ENCODE measurements at places on chromosomes 5 and 9.

DNA sequence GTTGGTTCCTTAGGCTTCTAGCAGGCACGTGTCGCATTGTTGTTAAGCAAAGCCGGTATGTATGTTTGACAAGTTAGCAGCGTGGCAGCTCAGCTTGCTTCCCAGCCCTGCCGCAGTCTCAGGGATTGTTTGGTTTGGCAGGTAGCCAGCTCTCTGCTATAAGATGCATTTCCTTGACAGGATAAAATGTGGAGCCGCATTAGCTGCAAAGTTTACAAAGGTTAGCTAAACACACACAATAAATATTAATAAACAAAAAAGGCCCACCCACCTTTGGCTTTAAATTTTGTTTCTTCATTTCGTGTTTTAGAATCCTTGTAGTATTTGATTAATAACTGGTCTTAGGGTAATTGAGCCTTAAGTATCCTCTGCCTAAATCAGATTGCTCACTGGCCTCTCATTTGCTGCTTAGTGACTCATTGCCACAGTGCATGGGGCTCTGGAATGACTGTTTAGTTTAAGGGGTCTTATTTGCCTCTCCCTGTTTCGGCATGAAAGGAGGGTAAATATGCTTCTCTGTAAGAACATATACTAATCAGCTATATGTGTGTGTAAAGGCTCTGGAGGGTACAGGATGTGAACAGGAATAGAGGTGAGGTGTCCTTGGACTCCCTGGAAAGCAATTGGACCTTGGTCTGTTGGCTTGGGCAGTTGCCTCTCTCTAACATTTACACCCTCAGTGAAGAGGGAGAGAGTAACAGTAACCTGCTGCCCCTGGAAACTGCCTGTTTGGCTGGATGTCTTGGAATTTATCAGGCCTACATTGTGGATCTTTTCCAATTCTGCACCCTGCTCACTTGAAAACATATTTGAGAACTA is 122.0 kb downstream of the GDNF start:
- no peak for DNase-seq

GRCh38 chr5:60636001-60636400 is 64.0 kb downstream of the DEPDC1B start:
- DNase-seq: no peak

GRCh38 chr5:5421149-5421960 is 1.1 kb upstream of the ICE1 start:
- DNase-seq: no peak

DNA sequence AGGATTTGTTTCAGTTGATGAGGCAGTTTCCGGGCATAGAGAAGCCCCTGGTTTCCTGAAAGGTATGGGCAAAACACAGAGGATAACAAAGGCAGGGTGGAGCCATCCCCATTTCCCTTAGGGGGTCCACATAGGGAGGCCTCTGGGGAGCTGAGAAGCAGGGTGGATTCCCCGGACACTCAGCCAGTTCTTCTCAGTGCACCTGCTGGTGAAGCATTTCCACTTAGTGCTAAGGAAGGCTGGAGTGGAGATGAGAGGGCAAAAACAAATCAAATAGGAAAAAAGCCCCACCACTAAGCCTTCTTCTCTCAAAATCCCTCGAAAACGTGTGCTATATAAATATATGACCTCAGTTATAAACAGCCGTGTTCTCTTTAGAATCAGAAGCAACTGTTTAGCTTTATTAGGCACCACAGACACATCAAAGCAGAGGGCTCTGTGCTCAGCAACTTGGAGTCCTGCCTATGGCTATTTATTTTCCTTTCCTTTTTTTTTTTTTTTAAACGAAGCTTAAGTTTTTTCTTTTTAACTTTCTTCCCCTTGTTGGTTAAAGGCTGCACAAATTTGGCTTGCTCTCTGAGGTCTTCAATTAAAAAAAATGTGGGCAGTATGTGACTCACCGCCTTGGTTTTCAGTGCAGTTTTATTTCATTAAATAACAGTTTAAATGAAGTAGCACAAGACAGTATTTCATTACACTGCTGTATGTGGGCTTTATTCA is 67.7 kb downstream of the PRDM6 start:
- no peak for DNase-seq

GRCh38 chr5:58454025-58454424 is 5.9 kb downstream of the PLK2 start:
- DNase-seq: no peak

DNA sequence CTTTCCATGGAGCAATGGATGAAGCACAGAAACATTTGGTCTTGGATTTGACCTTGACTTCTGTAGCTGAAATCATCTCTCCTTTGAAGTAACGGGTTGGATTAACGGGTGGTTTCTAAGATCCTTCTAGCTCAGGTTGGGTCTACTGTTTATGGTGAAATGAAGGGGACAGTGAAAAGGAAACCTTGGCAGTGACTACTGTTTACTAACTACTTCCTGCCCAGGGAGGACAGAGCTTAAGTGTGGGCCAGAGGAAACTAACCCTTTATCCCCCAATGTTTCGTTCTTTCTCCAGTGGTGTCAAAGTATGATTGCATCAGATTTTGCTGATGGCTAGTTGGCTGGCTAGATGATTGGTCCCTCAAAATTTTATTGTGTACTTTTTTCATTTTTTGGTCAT is 22.2 kb downstream of the SKP2 start:
- no peak for DNase-seq

DNA sequence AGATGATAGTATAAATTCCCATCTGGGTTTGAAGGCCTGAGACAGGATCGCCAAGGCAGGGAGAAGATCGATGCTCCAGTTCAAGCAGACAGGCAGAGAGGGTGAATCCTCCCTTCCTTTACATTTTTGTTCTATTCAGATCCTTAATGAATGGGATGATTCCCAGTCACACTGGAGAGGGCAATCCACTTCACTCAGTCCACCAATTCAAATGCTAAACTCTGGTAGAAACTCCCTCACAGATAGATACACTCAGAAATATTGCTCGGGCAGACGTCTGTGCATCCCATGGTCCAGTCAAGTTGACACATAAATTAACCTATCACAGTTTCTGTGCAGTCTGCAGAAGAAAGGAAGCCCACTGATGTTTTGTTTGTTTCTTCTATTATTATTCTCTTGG is 193.1 kb upstream of the ZNF462 start:
- DNase-seq: no peak

DNA sequence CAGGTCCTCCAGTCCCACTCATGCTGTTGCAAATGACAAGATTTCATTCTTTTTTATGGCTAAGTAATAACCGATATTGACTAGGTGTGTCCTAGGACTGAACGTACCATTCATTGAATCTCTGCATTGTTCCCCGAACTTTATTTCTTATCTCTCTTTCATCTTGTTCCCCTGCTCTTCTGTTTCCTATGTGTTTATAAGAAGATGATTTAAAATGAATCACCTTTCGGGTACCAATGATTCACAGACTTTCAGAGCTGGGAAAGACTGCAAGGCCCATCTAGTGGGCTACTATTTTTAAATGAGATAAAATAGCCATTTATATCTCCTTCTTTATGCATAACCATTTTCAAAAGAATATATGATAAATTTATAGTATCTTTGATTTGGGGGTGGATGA is 133.0 kb downstream of the CDH18 start:
- no peak for DNase-seq

- no peak for DNase-seq
Measured at GRCh38 chr5:158832731-158833130, 267.0 kb downstream of the EBF1 start.

- DNase-seq: no peak
Measured at GRCh38 chr5:162801235-162801634, 636.2 kb upstream of the CCNG1 start.

DNA sequence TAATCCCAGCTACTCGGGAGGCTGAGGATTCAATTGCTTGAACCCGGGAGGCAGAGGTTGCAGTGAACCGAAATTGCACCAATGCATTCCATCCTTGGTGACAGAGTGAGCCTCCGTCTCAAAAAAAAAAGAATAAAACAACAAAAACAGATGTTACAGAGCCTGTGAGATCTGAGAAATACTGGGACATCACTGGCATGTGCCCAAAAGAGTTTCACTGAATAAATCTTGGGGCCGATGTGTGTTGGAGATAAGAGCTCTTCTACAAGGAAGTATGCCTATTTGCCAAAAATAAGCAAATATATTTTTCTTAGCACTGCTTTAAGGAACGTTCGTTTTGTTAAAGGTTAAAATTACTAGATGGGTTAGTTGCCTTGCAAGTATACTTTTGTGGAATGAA is 55.1 kb downstream of the KIAA1958 start:
- no peak for DNase-seq

- DNase-seq: no peak
Measured at GRCh38 chr5:57325678-57326397, 152.0 kb downstream of the GPBP1 start.

- DNase-seq: no peak
Measured at GRCh38 chr9:135015096-135015495, 72.4 kb upstream of the OLFM1 start.

- DNase-seq: no peak
Measured at GRCh38 chr9:114911167-114911821, 19.1 kb downstream of the TNFSF8 start.

DNA sequence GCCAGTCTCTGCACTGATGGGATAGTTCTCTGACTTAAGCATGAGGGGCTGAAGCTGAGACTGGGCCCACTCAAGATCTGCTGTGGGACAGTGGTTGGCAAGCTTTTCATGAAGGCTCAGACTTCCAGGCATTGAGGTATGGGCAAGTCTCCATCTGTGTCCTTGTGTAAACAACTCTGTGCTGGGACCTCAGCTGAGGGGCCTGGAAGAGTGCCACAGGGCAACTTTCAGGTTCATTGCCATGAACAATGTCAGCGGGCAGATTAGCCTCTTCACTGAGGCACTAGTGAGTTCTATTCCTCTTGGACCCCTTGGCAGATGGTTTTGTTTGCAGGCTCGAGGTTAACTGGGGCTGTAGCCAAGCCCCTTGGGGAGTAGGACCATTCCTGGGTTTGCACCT is 127.1 kb downstream of the MRPS30 start:
- DNase-seq: no peak

DNA sequence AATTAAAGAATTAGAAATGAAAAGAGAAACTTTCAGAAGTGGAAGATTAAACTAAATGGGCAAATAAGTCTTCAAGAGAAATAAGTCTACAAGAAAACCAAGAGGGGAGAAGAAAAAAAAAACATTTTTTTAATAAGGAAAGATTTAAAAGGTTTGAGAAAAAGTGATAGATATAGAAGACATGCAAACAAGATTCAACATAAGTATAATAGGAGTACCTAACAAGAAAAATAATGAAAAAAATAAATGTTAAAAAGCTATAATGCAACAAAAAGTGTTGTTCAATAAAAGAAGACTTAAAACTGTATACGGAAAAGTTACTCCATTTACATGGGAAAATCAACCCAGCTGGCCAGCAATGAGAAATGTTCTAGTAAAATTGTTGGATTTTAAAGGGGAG is 42.6 kb downstream of the PTPDC1 start:
- DNase-seq: no peak

- DNase-seq: no peak
Measured at GRCh38 chr5:1795506-1795905, 4.1 kb downstream of the MRPL36 start.

- no peak for DNase-seq
Measured at GRCh38 chr9:4734150-4734549, 6.9 kb downstream of the AK3 start.

DNA sequence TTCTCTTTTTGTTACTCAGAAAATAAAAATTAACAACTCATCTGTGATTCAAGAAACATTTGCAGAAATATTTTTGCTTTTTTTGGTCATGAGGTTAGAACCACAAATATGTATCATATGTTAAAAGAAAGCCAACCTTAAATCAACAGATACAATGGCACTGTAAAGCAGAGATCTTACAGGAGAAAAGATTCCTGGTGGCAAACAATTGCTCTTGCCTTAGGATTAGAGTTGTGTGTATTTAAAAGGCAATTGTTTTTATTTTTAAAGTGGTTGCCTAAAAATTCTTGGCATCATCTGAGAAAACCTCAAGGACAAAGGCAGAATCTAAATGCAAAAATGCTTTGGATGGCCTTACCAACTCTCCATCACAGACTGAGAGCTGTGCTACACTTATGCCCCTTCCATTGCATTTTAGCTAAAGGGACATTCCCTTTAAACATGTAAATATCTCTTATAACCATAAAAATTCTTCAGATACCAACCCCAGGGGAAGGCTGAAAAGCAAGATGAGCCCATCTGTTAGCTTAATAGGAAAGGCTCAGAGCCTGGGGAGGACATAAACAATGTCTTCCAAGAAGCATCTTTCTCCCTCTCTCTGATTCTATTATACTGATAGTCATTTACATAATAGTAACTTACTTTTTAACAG is 100.4 kb downstream of the FAM114A2 start:
- no peak for DNase-seq

DNA sequence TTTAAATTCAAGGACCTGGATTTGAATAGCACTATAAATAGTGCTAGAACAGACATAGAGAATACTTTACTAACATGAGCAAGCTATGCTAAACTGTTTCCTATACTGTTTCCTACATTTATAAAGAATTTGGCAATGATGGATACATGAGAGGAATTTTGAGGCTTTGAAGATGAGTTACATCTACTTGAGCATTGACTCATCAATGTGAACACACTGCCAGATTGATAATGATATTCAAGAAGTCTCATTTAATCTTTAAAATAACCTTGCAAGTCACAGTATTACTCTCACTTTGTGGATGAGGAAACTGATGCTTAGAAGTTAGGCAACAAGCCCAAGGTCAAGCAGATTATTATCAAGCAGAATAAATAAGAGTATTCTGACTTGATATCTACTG is 281.9 kb downstream of the DNAH5 start:
- DNase-seq: no peak

DNA sequence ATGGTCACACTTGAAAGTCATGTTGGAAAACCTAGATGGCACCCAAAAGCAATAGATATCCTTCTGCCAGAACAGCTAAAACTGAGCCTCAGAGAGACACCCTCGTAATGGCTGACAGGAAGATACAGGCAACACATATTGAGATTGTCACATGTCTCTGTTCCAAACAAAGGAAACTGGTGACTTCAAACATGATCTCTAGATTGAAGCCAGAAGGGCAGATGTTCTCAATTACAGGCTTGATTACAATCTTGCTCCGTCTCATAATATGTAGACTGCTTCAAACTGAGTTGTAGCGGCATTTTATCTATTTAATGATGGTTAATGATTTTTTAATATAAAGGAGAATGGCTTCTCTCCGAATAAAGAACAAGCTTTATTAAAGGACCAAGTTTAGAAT is 774.3 kb downstream of the KCTD16 start:
- no peak for DNase-seq
